ENCODE measurements at places on chromosomes 5 and 9.

DNA sequence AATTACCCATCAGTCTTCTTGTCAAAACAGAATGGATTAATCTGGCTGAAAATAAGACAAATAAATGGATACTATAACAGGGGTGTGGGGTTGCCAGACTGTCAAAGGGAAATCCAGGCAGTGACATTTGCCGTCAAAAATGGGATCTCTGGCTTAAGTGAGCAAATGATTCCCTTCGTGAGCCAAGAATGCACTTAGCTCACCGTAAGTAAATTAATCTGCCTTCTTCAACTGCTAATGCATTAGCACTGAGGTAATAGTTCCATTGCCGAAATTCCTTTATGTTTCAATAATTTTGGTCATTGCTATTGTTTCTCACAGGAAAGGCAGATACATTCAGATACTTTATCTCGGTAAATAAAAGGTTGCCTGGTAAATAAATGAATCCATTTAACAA lies 377.8 kb downstream of the KIAA0825 start:
- DNase-seq, result no peak

GRCh38 chr9:35944173-35944572 lies 13.8 kb downstream of the OR2S2 start:
- DNase-seq, result no peak

- DNase-seq, result no peak
These were observed 1.1 kb downstream of the GNPDA1 start for GRCh38 chr5:142011572-142012185.

DNA sequence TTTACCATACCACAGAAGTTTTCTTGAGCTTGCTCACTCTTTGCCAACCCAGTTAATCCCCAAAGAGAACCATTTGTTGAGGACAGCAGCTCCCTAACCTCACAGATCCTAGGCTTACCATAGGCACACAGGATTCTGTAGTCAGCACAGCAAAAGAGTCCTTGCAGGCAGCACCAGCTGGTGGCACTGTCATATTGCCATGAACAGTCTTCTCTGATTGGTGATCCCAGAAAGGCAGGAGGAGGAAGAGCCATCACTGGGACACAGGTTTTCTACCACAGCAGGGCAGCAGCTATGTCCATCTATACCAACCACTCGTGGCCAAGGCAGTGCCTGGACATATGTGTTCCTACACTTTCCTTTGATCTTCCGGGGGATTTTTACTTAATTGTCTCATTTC lies 297.1 kb upstream of the CD180 start:
- peak; percentile 52 for DNase-seq

DNA sequence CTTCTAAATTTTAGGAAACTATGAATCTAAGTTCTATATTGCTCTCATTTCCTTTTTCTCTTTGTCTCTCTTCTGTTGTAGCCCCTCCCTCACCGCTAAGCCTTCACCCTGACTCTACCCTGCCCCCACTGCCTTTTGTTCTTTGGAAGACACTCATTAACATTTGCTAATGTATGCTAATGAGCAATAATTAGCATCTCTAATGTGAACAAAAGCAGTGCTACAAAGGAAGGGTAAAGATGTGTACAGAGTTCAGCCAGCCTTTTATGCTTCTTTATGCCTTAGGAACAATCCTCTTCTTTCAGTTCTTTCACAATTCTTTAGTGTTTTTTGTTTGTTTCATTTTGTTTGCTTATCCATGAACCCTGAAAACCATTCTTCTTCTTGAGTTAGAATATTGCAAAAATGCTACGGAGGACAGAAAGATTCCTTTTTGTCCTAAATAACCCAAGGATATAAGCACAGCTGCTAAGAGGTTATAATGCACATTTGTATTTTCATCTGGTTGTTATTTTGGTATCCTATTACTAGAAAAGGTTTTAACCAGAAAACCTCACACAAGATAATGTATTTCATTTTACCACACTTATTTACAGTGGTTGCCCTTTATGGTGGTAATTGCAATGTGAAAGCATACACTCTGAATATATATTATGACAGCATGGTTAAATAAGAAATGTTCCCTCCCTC lies 159.3 kb downstream of the TMC1 start:
- no peak for DNase-seq

DNA sequence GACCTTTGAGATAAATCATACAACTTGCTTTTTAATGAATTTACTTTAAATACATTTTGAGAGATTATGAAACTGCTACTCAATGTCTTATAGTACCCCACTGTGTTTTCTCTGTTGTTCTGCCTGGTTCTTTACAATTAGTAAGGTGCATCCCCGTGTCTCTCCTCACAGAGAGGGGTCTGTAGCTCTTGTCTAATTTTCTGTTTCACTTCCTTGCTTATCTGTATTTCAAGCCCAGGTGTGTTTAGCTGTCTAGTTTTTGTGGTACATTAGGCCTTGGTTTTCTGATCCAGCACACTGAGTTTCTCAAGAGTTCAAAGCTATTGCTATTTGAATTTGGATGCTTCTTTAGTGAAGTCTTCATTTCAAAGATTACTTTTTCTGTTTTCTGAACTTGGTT lies 105.1 kb downstream of the MAST4 start:
- no peak for DNase-seq

DNA sequence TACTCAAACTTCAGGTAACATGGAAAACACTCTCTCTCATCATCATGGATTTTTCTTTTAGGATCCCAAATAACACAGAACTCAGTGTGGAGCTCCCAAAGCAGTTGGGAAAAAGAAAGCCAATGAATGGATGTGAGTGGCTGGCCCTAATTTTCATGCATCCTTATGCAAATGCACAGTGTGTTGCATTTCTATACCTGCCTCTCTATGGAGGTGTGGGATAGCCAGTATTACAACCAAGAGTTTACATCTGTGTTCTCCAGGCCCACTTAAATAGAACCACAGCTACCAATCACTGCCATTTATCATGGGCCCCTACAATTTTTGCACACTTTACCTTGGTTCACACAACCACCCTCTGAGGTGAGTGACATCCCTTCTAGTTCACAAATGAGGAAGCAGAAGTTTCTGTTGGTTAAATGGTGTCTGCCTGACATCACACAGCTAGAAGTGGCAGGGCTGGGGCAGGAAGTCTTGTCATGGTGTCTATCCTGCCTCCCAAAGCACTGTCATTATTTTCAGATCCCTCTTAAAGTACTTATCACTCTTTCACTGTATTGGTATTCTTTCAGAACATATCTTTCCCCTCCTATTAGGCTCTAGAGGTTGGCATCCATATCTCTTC lies 17.3 kb downstream of the MAMDC2 start:
- DNase-seq, result no peak

DNA sequence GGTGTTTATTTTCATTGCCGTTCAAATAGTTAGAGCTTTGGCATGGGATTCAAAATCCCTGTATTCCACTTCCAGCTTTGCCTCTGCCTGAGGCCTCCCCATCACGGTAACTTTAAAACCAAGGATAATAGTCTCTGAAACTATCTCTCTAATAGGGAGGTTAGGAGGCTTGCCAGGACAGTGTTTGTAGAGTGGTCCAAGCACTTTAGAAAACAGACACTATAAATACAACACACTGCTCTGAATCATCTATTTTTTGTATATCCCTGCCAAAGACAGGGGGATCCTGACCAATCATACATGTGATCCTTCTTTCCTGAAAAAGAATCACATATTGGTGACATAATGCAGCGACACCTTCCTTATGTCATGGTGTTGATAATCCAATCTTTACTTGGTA lies 326.8 kb downstream of the BNC2 start:
- DNase-seq, result no peak

- DNase-seq, result no peak
These were observed 59.8 kb upstream of the SNX2 start for GRCh38 chr5:122715095-122715494.

DNA sequence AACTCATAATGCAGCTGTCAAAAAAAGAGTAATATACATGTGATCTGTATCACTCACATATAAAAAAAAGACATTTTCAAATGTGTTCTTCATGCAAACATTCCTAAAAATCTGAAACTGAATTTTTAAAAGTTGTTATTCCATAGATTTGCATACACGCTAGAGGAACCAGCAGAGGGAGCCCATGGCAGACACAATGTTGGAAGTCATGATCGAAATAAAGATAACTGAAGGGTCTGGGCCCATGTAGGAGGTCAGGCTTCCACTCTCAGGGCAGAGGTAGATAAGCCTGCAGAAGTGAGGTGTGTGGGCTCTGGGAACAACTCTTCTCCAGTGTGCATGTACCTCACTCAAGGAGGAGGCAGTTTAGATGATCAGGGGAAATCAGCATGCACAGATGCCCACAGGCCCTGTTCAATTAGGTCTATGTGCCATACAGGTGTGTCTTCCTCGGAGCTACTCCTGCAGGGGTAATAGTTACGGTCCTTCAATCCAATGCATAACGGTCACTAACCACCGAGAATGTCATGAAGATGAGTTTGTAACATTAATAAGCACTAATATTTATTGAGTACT lies 208.6 kb downstream of the EPB41L4A start:
- DNase-seq, result peak; percentile 46

DNA sequence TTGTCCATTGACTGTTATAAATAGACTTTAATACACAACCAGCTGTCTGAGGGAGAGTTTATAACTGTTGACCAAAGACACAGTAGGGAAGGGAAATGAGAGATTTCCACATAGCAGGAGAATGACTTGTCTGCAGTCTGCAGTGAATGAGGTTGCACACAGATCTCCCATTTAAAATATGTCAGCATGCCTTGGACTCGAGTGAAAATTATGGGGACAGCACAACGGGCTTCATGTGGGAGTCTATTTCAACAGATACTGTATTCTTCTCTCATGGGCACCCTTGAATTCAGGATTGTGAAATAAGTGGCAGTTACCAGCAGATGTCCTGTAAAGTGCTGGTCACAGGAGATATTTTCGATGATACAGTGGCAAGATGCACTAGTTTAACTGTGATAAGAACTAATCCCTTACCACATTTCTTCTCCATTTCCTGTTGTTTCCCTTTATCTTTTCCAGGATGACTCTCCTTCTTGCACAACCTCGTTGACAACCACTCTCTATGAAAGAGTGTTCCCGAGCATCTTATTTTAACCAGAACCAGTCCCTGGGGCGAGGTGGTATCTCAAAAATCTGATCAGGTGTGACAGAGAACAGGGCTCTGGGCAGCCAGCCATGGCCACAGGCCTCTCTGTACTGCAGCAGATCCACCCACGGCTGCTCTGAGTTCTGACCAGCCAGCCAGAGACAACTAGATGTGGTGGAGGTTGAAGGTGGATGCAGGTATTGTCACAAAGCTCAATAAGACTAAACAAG lies 51.5 kb upstream of the MAP3K1 start:
- DNase-seq, result no peak

- no peak for DNase-seq
These were observed 201.8 kb upstream of the NMUR2 start for GRCh38 chr5:152606776-152607364.

DNA sequence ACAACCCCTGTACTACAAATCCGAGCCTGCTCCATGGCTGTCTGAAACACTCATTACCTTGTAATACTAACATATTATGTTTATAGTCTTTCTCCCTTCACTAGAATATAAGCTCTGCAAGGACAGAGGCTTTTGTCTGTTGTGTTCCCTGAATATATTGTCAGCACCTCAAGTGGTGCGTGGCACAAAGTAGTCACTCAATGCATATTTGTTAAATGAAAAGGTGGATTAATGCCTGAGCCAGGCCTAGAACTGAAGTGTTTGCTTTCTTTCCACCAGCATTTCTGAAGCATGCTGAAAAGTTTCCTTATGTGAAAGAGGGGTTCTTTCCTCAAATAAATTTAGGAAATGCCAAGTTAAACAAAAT lies 36.3 kb downstream of the ELL2 start:
- no peak for DNase-seq

GRCh38 chr9:122085260-122085659 lies 7.8 kb downstream of the TTLL11 start:
- no peak for DNase-seq

GRCh38 chr5:160792732-160793529 lies 59.1 kb downstream of the ATP10B start:
- DNase-seq, result no peak

- peak; percentile 35 for DNase-seq
These were observed 11.9 kb downstream of the EEIG1 start for GRCh38 chr9:127968700-127969383.

DNA sequence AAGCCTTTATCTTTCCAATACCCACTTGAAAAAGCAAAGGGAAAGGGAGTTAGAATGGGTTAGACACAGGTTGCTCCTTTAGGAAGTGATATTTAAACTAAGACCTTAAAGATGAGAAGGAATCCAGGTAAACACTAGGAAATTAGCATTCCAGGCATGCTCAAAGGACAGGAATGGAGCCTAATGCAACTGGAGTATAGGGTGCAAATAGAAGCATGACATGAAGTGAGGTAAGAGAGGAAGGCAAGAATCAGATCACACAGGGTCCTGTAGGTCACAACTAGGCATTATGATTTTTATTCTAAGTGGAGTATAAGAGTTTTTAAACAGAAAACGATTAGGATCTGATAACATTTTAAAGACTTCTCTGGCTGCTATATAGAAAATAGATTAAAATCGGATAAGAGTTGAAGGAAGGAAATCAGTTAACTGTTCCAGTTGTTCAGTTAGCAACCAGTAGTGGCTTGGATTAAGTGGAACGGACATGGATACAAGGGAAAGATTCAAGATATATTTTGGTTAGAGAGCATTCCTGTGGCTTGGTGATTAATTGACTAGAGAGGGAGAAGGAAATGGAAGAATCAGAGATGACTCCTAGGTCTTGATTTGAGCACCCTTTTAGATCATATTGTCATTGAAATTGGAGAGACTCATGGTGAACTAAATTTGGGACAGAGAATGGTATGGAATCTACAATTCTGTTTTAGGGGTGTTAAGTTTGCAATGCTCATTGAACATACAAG lies 95.9 kb downstream of the FBXO4 start:
- DNase-seq, result no peak

GRCh38 chr5:147472664-147473475 lies 37.0 kb downstream of the DPYSL3 start:
- DNase-seq, result no peak

DNA sequence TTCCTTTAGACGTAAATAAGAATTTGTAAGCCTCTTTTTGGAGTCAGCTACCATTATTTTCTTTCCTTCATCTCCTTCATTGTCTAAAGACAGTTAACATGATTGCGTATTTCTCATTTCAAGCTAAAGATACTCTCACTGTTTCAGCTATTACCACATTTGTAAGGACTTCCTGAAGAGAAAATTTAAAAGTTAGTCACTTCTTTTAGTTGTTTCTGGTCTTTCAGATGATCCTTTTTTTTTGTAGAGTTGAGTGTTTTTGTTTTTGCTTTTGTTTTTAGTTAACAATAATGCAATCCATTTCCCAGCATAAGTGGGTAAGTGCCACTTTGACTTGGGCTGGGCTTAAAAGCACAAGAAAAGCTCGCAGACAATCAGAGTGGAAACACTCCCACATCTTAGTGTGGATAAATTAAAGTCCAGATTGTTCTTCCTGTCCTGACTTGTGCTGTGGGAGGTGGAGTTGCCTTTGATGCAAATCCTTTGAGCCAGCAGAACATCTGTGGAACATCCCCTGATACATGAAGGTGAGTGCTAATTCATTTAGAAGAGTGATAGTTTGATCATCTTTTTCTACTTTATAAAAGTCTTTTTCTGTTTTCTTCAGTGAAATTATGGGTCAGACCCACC lies 2.0 kb downstream of the IL31RA start:
- no peak for DNase-seq
